ENCODE measurements at places on chromosomes 12 and 14.

- no peak for DNase-seq
These were observed 8.2 kb upstream of the MAX start for GRCh38 chr14:65110525-65110924.

DNA sequence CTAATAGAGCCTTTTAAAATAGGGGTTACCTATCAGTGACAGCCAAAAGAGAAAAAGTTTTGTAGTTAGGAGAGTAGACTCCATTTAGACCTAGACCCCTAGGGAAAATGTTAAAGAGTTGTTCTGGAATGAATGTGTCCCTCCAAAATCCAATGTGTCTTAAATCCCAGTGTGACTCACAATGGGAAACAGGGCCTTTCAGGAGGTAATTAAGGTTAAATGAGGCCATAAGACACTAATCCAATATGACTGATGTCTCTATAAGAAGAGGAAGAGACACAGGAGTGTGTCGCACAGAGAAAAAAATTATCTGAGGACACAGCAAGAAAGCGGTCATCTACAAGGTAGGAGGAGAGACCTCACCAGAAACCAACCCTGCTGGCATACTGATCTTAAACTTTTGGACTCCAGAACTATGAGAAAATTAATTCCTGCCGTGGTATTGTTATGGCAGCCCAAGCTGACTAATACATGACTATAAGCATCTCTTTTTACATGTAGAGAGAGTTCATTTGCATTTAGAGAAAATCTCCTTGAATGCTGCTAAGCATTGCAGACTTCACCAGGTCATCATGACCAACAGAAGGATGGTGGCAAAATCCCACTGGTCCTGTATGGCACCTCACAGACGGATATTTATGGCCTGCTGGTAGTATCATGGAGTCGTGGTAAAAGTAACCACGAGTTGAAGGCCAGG, 259.6 kb upstream of the TMTC1 start:
- no peak for DNase-seq

- no peak for DNase-seq
These were observed 9.8 kb downstream of the DLK1 start for GRCh38 chr14:100736269-100737180.

- DNase-seq, result no peak
These were observed 62.3 kb upstream of the PTCSC3 start for GRCh38 chr14:36238666-36239363.

Measured in CD8-positive, alpha-beta memory T cell (primary cell).